ENCODE measurements at places on chromosomes 12 and 14. TPM values are rescaled to one million over a fixed set of nuclear protein-coding genes. Genes with fewer than 3 reads are reported as not detected.

DNA sequence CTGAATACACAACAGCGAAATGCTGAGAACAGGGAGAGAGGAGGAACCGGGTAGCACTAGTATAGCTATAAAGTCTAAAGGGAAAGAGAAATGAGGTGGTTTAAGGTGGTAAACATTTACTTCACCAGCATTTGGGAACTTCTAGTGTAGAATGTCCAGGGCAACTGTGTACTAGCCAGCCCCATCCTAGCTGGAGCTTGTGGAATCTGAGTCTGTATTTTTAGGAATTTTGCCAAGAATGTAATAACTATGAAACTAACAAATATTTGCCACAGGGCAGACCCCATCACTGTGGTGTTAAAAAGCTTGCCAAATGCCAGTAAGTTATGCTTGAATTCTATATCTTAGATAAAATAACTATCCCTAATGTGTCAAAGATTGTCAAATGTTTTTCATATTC lies 398.9 kb upstream of the MIS18BP1 start:
- no peak for DNase-seq

DNA sequence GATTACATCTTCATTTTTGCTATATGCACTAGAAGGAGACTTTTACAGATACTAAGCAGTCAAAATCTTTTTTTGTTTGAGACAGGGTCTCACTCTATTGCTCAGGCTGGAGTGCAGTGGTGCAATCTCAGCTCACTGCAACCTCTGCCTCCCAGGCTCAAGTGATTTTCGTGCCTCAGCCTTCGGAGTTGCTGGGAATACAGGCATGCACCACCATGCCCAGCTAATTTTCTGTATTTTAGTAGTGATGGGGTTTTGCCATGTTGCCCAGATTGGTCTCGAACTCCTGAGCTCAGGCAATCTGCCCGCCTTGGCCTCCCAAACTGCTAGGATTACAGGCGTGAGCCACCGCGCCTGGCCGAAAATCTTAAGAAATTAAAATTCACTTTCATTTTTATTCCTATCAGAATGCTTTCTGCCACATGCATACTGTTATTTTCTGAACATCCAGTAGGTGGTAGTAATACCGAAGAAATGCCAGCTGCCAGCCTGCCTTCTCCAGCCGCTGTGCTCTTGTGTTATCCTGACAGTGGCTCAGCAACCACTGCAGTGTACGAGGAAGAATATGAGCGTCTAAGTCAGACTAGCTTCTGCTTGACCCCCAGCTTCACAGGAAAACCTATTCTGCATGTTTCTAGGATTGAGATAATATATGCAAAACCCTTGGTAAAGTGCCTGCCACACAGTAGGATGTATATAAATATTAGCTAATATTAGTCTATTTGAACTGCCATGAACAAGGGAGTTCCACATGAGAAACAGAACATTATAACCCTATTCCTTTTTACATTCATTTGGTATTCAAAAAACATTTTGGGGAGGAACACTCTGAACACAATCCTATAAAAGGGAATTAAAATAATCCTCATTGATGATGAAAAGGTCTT lies 54.2 kb downstream of the RPAP3 start:
- DNase-seq = peak; percentile 50

GRCh38 chr12:101963697-101964096 lies 86.3 kb downstream of the DRAM1 start:
- no peak for DNase-seq

The LRP1-AS gene
- not detected for total RNA-seq

DNA sequence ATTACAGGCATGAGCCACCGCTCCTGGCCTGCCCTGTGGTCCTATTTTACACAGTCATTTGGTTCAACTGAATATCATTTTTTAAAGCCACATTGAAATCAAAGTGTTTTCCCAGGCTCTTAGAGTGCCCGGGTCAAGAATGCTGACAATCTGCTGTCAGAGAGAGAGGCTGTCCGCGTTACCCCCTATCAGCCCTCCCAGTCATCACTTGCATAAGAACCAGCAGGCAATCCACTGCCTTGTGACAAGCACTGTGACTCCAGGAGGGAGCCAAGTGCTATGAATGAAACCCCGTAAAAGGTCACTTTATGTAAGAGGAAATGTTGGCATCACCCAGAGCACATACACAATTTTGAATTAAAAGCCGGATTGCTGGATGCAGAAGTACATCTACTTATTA lies 13.5 kb downstream of the PHLDA1 start:
- no peak for DNase-seq

- DNase-seq = no peak
Measured at GRCh38 chr12:74293689-74294131, 243.9 kb upstream of the ATXN7L3B start.
